Activated CD4-positive, alpha-beta T cell treated with anti-CD3 and anti-CD28 coated beads, Interleukin-2, amount 50 U/mL, for 16 hours (primary cell): ENCODE measurements at places on chromosomes 12 and 14.
A peak's percentile ranks its signal among the peaks of the same experiment; 100 is the strongest.

GRCh38 chr12:46473634-46474329, 101.2 kb upstream of the SLC38A2 start:
- DNase-seq: peak; percentile 22

DNA sequence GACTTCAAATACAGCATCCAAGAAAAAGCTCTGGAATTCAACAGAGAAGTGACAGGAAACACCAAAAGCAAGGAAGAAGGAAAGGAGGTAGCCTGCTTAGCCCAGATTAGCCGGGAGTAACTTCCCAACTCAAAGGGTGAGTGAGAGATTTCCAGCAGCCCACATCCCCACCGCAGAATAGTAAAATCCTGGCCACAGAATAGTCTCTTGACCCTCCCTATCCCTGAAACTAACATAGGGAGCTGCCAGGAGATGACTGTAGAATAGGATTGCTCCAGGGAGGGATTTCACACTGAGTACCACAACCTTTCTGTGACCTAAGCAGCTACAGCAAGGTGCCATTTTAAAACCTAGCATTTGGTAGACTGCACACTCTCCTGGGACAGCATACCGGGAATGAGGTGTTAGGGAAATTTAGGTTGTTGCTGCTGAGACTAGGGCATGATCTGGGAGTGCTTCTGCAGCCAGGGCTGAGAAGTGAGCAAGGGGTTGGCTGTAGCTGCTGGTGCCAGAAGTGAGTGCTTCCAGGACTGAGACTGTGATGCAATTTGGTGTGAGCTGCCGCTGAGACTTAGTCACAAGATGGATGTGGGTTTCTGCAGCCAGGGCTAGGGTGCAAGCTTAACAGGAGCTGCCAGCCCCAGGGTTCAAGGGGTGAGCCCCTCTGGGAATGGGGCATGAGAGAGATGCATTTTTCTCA, 66.0 kb downstream of the TMTC3 start:
- no peak for DNase-seq

DNA sequence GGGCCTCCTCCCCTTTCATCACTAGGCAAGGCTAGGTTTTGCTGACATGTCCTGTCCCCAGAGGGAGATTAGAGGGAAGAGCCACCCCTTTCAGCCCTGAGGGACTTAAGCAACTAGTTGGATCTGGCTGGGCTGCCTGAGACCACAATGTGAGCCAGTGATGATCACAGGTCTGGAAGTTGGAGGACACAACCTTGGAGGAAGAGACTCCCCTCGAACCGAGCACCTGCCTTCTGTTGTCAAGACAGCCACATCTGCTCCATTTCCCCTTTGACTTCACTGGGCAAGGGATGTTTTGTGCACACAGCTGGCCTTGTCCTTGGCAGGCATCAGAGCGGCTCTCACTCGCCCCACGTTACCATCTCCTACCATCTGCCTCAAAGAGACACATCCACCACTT, 31.4 kb downstream of the MVK start:
- DNase-seq: no peak

DNA sequence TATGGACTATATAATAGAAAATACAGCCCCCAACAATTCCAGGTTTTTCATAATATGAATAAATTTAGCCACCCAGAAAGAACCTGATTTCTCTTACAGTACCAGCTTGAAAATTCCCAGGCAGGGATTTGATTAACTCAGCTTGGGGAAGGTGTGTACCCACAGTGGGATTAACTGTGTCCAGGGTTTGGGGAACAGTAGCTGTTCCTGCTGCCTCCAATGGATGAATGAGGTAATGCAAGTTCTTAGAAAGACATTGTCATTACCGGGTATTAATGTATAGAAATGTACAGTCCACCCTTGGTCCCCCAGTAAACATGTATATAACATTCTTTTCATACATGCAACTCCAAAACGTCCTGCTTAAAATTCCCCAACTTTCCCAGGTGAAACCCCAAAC, 115.6 kb downstream of the LRIG3 start:
- peak; percentile 1 for DNase-seq

DNA sequence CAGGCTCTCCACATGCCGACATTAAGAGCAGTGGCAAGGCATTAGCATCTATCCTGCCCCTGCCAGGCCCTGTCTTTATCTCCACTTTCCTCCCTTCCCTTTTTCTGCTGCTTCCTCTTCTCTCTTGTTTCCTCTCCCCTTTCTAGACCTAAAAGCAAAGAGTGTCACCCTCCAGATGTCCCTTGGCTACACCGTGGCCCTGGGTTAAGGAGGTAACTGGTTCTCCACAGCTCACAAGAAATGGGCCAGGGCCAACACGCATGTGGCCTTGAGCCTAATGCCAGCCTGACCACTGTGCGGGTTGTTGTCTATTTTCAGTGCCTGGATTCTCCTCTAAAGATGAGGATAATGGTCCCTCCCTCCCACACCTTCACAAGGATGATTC, 41.7 kb upstream of the DDX11 start:
- DNase-seq: no peak

DNA sequence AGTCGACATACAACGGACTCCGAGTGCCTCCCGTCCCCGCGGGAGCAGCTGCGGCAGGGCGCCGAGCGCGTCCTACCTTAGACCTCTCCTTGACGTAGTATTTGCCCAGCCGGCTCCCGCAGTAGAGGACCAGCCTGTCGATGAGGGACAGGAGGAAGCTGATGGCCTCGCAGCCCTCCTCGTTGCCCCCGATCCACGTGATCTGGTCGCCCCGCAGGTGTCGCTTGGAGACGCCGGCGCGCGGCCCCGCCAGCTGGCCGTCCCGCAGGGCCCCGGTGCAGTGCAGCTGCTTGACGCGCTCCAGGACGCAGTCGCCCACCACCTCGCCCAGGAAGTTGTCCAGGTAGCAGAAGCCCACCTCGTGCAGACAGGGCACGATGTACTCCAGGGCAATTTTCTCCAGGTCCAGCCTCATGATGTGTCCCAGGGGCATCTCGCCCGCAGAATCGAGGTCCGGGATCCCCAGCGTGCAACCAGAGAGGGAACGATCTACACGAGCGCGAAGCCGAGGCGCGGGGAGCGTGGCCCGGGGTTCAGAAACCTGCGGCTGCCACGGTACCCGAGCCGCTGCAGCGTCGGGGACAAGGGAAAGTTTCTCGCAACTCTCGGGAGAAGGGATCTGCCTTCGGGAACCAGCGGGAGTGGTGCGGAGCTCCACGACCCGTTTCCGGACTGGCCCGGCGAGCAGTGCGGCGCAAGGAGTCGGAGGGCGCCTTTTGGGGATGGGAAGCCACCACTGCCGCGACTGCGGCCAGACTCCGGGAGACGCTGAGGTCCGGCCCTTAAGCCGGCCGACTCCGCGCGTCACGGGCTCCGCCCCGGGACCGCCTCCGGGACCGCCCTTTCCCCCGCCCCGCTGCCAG, at the start of gene EGLN3:
TSS of gene EGLN3 (minus strand) at position 755 of the 863 bp plus-strand sequence. CDS start at position 433, 322 bp downstream.
- peak; percentile 73 for DNase-seq

DNA sequence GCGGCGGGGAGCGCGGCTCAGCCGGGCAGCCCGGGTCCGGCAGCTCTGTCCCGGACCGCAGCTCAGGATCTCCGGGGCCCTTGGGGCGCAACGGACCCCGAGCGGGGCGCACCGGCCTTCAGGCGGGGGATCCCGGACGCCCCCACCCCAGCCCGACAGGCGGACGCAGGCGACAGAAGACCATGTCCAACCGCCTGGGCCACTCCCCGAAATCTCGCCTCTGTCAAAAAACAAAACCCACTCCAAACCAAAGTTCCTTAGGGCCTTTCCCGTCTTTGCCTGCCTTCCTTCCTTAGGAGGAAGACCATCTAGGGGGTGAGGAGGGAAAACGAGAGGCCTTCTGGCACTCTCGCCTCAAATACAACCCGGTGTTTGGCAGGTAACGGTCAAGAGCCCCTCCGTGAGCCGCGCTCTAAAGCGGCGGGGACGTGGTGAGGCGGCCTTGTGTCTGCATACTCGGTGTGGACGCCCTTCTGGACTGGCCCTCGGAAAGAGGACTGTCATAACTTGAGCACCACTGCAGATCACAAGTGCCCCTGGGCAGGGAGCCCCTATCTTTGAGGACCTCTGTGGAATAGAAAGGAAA, 604 bp downstream of the HCFC2 start:
- peak; percentile 2 for DNase-seq

GRCh38 chr12:102016472-102016871, 45.3 kb downstream of the WASHC3 start:
- peak; percentile 61 for DNase-seq

DNA sequence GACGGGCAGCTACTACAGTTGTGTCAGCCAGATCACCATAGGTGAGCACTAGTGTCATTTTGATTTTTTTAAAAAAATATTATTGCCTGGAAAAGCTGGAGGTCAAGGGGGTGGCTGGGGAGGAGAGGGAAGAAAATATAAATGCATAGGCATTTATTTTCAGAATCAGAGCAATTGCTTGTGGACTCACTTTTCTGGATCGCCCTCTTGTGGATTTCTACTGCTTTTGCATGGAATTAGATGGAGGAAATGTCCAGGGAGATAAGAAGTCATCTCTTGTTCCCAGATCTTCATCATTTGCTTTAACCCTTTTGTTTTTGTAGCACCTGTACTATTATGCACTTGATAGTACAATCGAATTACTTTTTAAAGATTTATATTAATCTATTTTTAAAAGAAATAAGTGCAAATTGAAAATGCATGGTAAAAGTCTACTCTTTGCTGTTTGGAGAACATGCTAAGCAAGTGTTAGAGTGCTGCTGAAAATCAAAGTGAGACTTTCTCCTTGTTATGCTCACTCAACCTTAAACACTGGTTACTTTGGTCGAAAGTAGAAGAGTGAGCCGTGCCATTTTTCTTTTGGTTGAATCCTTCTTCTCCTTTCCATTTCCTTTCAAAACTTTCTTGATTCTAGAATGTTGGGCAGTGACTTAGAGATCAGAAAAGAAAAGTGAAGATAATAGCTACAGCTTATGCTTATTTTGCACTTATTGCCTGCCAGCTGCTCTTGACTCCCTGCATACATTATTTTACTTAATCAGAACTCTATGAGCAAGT, 60.6 kb upstream of the ANO4 start:
- no peak for DNase-seq

GRCh38 chr12:65464930-65465329, 186.4 kb downstream of the MSRB3 start:
- no peak for DNase-seq

DNA sequence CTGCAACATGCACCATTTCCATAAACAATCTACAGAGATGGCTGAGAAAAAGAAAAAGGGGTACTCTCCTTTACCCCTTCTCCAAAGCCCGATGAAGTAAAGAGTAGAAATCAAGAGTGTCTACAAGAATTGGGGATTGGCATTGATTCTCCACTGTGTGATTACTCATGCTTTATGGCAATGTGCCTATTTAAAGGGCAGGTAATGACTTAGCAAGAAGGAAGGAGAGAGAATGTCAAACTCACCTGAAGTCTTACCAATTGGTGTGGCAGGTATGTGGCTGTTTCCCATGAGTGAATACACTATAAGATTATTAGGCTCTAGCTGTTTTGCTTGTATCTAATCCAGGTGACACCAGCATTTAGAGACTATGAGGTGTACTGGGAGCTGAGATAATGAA, 275.3 kb downstream of the CCER1 start:
- no peak for DNase-seq

GRCh38 chr14:96747006-96747405, 50.2 kb upstream of the VRK1 start:
- DNase-seq: no peak

DNA sequence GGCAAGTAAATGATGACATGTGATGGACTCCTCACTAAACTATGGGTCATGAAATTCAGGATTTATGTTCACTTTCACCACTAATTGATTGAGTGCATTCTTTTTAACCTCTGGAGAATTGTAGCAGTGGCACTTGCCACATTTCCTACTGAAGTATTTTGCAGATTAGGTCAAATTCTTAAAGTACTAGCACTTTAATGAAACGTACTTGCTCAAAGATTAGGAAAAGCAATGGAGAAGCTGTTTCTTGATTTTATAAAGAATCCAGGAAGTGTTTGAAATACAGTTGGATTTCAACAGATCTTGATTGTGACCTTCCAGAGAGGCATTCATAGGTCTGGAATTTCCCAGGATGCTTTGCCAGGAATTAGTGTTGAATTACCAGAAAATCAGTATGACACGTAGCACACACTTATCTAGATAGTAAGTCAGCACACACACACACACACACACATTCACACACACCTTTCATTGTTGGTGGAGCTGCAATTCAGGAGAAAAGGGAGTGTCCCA, 162.6 kb downstream of the MYRFL start:
- DNase-seq: no peak

DNA sequence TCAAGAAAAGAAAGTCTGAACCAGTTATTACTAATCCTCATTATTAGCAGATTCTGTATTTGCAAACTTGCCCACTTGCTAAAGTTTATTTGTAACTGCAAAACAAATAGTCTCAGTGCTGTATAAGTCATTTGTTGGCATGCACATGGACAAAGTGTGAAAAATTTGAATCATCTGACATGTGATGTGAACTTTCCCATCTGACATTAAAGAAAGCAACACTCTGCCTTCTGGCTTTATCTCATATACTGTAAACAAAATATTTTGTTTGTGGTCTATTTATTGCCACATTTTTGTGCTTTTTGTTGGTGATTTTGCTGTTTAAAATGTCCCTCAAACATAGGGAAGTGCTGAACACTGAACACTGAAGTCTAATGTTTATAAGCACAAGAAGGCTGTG, 513.8 kb downstream of the RPL10L start:
- DNase-seq: no peak

DNA sequence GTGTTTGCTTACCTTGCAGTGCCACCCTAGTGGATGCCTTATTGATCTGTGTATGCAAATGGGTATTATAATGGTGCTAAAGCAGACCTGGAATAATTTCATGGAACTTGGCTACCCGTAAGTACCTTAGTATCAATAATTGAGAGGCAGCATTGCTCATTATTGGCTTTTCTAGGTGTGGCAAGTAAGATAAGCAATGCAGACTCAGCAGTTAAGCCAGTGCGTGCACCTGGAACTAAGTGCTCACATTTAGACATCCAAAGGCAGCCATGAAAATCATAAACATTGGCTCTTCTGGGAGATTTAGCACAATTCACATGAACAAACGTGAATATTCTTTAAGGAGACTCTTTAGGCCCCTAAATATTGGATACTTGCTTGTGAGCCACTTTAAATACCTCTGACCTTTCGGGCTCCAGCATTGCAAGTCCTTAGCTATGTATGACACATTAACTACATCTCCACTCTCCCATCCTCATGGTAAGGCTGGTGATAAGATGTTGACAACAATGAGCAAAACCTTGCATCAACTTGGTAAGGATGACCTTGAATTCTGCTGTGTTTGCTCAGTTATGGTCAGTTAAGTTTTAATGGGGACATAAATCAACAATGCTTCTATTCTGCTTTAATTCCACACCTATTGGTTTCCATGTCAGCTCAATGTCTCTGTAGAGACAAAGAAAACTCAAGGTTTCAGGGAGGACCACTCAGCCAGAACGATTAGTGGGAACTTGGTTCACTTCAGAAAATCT, 112.0 kb downstream of the SLC5A8 start:
- DNase-seq: no peak

DNA sequence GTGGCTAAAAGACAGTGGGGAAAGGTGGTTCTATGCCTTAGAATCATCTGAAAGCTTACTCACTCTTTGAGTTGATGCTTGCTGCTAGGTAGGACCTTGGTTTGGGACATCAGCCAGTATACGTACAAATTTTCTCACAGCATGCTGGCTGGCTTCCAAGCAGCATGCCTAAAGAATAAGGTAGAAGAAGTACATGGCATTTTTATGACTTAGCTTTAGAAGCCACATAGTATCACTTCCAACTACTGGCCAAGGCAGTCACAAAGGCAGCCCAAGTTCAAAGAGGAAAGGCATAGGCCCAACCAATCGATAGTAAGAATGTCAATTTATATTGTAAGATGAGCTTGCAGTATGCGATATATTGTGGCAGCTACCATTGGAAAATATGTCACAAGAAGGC, 284.2 kb upstream of the CAND1 start:
- DNase-seq: no peak

GRCh38 chr12:113407931-113408600, 4.4 kb upstream of the SDS start:
- no peak for DNase-seq

GRCh38 chr12:89101440-89101839, 250.9 kb downstream of the DUSP6 start:
- DNase-seq: no peak
